ENCODE measurements at places on chromosomes 3 and 15.

- peak; percentile 27 for DNase-seq
Measured at GRCh38 chr3:52498137-52499054, 3.3 kb downstream of the STAB1 start.

DNA sequence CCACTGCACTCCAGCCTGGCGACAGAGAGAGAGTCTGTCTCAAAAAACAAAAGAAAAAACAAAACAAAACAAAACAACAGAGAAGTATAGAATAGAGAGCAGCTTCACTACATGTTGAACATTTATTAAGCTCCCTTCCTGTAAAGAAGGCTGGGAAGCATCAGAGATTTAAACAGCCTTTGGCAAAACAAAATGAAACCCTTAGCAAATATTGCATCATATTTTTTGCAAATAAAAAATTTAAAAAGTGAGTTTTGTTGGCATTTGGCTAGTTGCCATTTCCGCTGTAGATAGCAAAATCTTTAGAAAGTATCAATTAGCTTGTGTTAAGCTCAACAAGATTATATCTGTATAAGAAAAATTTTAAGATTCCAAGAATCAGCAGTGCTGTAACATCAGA lies 151.2 kb downstream of the SERPINI1 start:
- DNase-seq = no peak

DNA sequence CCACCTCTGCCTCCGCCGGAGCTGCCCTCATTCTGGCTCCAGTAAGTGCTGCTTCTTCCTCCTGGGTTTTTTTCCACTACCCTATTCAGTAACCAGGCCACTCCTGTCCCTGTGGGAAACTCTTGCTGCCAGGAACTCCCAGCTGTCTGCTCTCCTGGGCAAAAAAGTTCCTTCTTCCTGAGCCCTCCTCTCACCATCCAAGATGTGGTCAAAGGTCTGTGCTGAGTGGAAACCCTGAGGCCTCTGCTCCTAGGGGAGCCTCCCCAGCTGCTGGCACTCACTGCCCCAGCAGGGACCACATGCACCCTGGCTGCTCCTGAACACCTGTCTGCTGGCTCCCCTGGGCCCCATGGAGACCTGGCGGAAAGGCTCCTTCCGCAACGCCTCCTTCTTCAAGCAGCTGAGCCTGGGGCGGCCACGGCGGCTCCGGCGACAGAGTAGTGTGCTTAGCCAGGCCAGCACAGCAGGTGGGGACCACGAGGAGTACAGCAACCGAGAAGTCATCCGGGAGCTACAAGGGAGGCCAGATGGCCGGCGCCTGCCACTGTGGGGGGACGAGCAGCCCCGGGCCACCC lies 454 bp downstream of the C15orf62 start:
- DNase-seq = peak; percentile 37

DNA sequence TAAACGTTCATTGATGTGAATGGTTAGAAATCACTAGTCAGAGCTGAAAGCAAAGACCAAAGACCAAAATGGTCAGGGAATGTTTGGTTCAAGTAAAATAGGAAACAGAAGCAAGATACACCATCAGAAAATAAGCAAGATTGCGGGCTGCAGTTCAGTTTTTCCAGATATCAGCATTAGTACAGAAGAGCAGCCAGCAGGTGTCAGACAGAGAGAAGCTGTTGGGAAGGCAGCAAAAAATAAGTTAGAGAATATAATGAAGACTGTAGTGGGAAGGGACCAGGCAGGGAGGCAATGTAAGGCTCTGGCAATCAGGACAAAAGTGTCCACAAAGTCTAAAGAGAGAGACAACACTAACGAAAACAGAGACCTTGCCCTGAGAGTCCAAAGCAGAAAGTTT lies 639.4 kb upstream of the NAALADL2 start:
- no peak for DNase-seq

DNA sequence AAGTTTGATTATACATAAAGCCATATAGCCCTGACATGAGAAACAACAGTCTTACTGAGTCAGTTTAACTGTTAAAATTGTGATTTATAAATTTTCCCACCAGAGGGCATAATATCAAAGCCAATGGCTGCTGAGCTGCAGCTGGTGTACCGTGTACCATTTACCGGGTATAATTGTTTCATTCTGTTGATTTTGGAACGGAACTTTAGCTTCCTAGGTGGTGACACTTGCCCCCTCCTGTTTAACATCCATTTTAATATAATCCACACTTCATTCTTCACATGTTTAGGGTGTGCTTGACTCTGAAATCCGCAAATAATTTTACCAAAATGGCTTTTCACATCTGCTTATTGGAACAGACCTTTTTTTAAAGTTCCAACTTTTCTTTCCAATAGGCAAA lies 72.8 kb downstream of the SLC9A9 start:
- peak; percentile 17 for DNase-seq

DNA sequence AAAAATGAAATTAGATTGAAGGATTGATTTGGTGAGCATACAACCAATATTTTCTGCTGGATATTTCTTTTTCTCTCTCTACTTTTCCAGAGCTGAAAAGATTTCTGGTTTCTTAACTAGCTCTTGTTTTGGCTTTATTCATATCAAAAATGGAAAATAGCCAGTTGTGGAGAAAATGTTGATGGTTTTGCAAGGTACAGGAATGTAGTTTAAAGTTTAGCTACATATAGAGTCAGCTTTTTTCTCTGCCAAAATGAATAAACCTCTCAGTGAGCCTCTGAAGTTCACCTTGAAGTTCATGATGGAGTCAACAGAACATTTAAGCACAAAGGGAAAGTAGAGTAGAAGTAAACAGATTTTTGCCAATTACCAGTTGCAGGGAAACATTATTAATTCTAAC lies 720.5 kb upstream of the ALCAM start:
- no peak for DNase-seq

DNA sequence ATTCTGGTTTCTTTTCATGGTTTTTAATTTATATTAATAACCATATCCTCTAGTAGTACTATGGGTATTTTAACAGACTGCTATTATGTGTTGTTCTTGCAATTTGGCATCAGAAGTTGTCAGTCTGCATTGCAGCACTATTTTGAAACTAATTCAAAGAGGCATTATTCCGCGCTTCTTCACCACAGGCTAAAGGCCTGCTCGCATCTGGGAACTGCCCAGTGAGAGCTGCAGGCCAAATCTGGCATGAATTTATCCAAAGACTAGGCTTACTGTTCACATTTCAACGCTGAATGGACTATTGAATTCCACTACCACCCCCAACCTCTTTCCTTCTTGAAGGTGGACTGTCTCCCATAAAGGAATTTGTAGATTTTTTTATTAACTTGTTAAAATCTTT lies 310.4 kb upstream of the NR2F2 start:
- no peak for DNase-seq

GRCh38 chr3:100384733-100385525 lies 16.0 kb downstream of the TOMM70 start:
- DNase-seq = no peak

DNA sequence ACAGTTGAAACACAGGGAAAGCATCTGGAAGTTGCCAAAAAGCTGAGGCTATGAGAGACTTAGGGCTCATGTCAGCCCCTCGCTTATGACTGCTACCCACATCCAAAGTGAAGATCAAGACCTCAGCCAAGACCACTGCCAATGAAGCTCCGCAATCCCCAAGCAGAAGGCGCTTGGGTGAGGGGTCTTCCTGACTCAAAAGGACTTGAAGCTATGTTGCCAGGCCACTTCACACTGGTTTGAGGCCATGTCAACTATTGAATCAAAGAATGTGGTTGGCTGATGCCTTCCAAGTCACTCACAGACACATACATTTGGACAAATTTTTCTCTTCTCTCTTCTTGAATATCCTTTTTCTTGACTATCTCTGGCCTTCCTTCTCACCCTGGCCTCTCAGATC lies 928 bp upstream of the CCR4 start:
- no peak for DNase-seq

- DNase-seq = no peak
Measured at GRCh38 chr3:141385406-141386125, 17.3 kb downstream of the ZBTB38 start.

DNA sequence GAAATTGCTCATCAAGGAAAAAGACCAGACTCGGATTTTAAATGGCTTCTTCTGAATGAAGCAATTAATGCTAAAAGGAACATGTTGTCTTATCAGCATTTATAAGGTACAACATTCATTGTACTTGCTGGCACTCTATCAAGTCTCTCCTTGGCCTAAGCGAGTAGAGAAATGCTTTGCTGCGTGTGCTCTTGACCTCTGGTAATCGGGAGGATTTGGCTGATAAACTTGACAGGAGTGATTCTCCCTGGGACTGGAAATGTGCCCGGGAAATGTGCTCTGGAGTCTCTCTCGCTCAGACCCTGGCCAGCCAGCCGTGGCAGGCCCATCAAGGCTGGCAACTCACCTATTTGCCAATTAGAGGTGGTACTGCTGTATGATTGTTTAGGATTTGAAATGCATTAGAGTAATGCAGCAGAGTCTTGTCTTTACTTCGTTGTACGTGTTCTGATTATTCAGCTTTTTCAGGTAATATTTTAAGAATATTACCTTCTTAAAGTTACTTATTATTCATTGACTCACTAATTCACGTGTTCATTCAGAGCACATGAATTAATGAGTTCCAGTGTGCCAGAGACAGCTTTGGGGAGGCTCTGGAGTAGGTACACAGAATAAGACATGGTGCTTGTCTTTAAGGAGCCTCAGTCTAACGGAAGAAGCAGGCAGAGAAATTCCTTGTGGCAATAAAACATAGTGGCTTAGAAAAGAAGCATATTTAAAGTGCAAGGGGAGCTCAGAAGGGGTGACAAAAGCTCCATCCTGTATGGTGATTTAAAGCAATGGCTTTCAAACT lies 48.0 kb upstream of the TPRG1 start:
- no peak for DNase-seq

DNA sequence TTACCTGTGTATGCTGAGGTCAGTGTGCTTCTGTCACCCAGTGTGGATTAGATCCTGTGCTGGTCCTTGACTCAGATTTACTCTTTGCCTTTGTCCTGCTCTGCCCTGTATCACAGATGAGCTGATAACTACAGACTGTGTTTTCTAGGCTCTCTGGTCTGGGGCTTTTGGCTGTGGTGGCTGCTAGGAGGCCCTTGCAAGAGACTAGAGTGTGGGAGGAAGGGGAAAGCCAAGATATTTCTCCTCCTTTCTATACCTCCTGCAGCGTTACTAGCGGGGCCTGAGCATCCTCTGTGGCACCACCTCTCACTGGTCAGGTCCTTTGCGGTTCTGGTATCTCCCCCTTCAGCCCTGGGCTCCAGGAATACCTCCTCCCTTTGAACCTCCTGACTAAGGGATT lies 282.3 kb upstream of the TBC1D5 start:
- DNase-seq = no peak

GRCh38 chr3:43650345-43650744 lies 28.5 kb upstream of the ANO10 start:
- DNase-seq = no peak
